ENCODE measurements at places on chromosomes 1 and 21.
A peak's percentile ranks its signal among the peaks of the same experiment; 100 is the strongest.

- no peak for DNase-seq
Observed at GRCh38 chr21:33302055-33302454, 22.7 kb upstream of the IFNAR1 start.

GRCh38 chr1:40079774-40080400 lies 17.2 kb downstream of the PPT1 start:
- no peak for DNase-seq

- no peak for DNase-seq
Observed at GRCh38 chr1:160630523-160631451, 16.1 kb downstream of the SLAMF1 start.

GRCh38 chr1:38336961-38337360 lies 290.4 kb upstream of the POU3F1 start:
- DNase-seq = no peak

DNA sequence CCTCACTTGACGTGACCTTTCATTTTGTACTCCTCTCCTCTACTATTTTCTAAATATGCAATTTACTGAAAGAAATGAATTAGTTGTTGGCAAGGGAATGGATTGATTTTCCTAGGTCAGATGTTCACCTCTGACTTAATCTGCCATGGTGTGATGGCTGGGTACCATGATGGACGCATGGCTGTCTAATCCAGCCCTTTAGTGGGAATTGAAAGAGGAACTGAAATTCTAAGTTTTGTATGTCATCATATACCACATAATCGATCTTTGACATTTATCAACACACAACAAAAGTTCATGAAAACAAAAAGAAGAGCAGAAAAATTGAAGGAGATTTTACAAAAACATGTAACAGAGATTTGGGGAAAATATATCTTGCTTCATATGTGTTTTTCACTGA lies 331.3 kb upstream of the SNX7 start:
- no peak for DNase-seq

DNA sequence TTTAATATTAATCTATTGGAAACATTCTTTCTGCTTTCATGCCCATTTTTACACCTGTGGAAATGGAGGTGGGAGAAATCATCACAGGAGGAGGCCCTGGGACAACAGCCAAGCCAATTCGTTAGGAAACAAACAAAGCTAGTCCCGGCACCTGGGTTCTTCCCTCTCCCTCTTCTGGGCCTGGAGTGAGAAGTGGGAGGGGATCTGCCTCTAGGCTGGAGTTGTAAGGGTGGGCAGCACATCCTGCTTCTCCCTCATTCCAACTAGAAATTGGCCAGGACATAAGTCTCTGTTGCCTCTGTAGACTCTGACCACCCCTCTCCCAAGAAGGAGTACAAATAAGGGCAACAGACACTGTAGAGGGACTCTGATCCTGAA lies 20.2 kb upstream of the ERO1B start:
- DNase-seq = no peak

GRCh38 chr1:34884961-34885360 lies 25.4 kb upstream of the SMIM12 start:
- no peak for DNase-seq

DNA sequence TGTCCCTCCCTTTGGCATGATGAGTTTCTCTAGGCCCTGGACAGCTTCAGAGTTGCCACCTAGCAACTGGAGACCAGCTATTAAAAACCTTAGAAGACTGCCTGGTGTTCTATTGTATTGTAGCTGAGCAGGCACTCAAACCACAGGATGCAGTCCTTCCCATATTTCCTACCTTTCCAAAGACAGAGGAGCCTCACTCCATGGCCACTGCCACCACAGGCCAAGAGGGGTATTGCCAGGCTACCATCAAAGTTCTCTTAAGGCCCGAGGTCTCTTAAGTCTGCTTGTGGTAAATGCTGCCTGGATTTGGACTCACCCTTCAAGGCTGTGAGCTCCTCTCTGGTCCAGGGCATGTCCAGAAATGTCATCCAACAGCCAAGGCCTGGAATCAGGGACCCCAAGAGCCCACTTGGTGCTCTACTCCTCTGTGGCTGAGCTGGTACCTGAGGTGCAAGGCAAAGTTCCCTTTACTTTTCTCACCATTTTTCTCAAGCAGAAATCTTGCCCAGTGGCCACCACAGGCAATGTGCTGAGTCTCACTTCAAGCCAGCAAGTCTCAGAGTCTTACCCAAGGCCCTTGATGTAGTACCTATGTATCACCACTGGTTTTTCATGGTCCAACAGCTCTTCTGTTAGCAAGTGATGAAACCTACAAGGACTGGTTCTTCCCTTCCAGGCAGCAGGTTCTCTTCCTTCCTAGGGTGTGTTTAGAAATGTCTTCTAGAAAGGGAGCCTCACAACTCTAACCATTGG lies 269.4 kb downstream of the AMY1C start:
- no peak for DNase-seq

- DNase-seq = no peak
Observed at GRCh38 chr1:26305667-26306289, 658 bp downstream of the UBXN11 start.

- no peak for DNase-seq
Observed at GRCh38 chr1:17186216-17186909, 18.6 kb upstream of the PADI1 start.

DNA sequence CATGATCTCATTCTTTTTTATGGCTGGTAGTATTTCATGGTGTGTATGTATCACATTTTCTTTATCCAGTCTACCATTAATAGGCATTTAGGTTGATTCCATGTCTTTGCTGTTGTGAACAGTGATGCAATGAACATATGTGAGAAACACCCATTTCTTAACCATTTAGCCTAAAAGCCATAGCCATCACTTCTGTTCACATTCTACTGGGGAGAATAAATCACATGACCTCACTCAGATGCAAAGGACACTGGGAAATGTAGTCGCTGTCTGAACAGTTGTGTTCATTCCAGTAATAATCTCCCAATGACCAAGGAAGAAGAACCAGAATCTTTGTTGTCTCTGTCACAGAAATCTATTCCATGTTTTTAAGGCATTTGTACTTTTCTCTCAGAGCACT lies 15.1 kb upstream of the PLA2G2E start:
- no peak for DNase-seq

GRCh38 chr1:158979229-158979628 lies 30.5 kb upstream of the IFI16 start:
- DNase-seq = no peak

- no peak for DNase-seq
Observed at GRCh38 chr1:6466023-6466422, at the start of gene TNFRSF25. Gene TNFRSF25 (minus strand): TSS chr1:6466173. CDS start chr1:6466107, 66 bp downstream.

DNA sequence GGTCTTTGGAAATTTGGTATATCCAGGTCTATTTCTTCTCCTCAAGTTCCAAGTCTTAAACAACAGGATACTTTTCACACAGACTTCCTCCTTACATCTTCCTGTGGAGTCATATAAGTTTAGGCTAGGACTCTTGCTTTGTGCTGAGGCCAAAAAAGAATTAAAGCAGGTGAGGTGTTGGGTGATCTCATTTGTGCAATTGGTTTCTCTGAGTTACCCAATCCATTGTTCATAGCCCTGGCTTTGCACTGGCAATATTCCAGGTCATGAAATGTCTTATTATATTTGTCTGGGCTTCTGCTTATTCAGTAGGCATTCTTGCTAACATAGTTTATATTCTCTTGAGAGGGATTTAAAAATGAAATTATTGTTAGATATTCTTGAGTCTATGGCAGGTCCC lies 14.1 kb upstream of the KIAA0040 start:
- no peak for DNase-seq

DNA sequence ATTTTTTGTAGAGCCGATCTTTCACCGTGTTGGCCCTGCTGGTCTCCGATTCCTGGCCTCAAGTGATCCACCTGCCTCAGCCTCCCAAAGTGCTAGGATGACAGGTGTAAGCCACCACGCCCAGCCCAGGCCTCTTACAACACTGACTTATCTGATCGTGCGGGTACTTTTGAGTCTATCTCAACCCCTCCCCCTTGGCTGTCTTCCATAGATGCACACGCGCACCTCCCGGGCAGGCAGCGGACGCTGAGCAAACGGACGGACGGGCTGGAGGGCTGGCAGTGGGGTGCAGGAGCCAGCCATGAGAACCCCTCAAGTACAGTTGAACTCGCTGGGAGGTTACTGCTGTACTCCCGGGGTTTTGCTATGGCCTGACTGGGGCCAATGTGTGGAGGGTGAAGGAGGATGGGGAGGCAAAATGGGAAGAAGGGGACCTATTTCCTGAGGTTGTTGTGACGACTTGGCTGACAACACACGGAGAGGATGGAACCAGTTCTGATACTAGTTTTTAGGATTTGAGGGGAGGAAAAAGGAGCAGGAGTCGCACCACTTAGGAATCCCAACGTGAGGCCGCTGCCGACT lies 959 bp downstream of the CD58 start:
- peak; percentile 43 for DNase-seq

DNA sequence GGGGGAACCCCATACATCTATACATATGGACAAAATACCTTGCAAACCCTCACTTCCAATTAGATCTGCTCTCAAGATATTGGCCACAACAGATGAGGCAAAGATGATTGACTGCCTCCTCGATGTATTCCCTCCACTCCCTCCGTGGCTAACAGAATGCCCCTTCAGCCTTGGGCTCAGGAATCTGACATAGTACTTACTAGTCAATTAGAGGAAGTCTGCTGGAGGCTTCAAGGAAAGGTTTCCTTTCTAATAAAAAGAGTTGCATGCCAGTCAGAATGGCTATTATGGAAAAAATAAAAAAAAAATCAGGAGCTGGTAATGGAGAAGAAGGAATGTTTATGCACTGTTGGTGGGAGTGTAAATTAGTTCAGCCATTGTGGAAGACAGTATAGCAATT lies 90.4 kb upstream of the VAV3 start:
- DNase-seq = no peak

GRCh38 chr1:226737819-226738420 lies 1.2 kb downstream of the ITPKB start:
- peak; percentile 32 for DNase-seq

DNA sequence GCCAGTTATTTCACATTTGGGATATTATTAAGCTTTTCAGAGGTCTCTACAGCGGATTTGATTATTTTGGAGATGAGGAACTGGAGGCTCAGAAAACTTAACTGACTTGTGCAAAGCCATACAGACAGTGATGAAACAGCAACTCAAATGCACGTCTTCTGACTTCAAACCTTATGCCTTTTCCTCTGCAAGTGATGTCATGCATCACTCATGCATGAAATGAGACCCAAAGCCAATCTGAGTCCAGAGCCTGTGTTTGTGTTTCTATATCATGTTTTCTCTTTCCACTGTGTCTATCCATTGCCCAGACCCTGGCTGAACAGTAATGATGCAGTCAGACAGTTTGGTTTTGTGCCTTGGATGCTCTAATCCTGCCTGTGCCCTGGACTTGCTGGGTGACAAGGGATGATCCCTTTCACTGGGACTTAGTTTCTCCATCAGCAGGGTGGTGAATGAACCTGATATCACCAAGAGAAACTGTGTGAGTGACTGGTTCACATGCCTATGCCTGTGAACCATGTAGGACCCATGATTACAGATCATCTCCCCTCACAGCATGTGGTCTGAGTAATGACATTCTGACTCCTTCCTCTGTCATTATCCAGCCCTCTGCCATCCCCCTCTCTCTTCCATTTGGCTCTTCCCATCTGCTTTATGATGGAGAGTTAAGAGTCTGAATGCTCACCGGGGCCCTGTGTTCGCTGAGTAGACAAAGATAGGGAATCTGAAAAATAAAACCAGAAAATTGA lies 33.4 kb downstream of the SLAMF6 start:
- no peak for DNase-seq

DNA sequence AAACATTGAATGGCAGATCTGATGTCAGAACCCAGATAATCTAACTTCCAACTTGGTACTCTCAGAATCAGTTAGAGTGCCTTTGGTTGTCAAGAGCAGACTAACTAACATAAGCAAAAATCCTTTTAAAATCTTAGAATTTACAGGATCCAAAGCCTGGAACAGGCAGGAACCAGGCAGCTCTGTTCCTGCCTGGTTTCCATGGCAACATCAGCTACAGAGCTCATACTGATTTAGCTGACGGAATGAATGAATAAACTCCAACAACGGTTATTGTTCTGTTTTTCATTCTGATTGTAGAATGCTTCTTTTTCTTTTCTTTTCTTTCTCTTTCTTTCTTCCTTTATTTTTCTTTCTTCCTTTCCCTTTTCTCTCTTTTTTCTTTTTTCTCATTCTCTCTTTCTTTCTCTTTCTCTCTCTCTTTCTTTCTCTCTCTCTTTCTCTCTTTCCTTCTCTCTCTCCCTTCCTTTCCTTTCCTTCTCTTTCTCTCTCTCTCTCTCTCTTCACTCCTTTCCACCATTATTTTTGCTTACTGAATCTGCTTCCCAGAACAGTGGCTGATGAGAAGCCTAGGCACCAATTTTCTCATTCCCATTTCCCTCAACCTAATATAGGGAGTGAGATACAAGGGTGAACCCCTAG lies 121.6 kb downstream of the RGS7 start:
- DNase-seq = peak; percentile 3

DNA sequence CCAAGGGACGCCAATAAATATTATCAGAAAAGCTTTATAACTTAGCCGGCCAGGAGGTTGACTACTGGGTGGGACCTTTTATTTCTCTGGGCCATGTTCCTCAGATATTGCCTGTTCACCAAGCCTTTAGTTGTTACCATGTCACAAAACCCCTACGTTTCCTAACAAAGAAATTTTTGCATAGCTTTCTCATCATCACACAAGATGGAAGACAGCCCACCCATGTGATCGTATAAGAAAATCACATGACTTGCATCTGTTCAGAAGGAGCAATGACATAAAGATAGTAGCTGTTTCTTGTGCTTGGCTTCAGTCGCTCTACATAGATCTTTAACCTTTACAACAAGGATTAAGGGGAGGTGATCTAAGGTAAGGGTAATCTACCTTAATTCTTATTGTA lies 88.9 kb upstream of the NGF start:
- no peak for DNase-seq

GRCh38 chr1:215599418-215600074 lies 32.4 kb downstream of the KCTD3 start:
- DNase-seq = no peak

- no peak for DNase-seq
Observed at GRCh38 chr1:15786581-15786980, 20.9 kb downstream of the UQCRHL start.

- DNase-seq = no peak
Observed at GRCh38 chr21:38813547-38813946, 7.8 kb downstream of the ETS2 start.

GRCh38 chr1:45854724-45855123 lies 51.3 kb downstream of the MAST2 start:
- no peak for DNase-seq

DNA sequence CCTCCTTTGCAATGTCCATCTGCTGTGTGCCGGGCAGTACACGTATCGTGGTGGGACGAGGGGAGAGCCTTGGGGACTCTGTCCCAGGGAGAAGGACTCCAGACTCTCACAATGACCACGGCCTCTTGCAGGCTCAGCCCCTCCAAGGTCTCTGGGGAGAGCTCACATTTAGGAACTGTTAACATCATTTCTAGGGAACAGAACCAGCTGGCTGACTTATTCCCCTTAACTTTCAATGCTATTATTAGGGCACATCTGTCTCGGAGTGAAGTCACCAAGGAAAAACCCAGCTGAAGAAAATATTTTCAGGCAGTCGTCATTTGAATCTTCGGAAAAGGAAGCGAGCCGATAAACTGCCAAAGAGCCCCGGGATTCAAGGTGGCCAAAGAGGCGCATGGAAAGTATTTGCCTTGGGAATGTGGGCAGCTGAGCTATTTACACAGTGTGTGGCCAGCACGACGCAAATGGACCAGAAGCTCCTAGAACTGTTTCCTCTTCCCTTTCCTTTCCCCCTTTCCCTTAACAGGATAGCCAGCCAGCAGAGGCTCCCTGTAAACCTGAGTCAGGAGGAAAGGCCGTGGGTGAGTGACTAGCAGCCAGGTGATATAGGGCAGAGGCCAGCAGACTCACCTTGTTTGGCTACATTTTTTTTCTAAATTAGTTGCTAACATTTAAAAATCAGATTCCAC lies 74.5 kb downstream of the ITPKB start:
- no peak for DNase-seq
